Trophoblast cell (in vitro differentiated cells and primary cell): ENCODE measurements at places on chromosomes 12 and 14.
A peak's percentile ranks its signal among the peaks of the same experiment; 100 is the strongest.

- DNase-seq = no peak
These were observed 42.5 kb downstream of the DUSP6 start for GRCh38 chr12:89309815-89310214.

DNA sequence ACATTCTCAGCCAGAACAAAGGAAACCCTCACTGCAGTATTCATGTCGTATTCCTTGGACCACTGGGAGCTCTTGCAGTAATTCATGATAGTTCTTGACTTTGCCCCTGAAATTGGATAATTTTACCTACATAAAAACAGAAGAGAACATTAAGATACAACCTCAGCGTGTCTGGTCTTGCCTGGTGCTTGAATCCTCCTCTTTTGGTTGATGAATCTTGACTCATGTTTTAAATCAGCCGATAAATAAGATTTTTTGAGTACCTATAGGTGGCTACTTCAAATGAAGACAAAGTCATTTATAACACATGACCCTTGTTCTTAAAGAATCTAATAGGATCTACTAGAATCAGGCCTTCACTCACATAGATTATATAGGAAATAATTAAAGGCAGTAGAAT lies 221.0 kb downstream of the PTPRO start:
- DNase-seq = no peak

DNA sequence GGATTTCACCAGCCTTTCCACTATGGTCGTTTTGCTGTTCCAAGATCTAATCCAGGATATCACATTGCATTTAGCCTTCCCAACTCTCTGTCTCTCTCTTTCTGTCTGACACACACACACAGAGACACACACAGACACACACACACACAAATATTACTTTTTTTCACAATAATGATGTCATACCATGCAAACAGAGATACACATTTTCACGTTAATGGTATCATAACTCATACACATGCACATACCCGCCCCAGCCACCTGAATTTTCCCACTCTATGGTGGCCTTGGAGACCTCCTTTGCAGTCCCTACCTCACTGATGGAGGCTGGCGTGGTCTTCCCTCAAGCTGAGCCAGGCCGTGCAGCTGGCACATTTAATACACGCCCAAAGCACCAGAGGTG lies 7.2 kb upstream of the MYL2 start:
- DNase-seq = no peak

DNA sequence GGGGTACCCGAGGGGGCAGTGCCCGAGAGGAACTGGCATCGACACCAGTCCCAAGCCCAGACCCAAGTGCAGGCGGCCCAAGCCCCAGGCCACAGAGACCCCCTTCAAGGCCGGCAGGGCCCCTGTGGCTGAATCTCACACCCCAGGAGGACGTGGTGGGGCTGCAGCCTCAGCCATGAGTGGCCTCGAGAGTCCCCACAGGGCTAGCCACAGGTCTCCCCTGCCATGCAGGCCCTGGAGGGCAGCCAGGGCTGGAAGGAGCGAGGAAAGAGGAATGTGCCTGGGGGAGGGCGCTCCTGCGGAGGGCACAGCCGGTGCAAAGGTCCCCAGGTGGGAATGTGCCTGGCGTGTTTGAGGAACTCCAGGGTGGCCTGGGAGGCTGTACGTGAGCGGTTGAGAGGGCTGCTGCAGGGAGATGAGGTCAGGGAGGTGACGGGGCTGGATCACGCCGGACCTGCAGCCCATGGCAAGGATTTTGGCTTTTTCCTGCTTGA lies 86.1 kb downstream of the NCOR2 start:
- DNase-seq = peak; percentile 98

- DNase-seq = no peak
These were observed 243.8 kb upstream of the NPAS3 start for GRCh38 chr14:32694795-32695449.

DNA sequence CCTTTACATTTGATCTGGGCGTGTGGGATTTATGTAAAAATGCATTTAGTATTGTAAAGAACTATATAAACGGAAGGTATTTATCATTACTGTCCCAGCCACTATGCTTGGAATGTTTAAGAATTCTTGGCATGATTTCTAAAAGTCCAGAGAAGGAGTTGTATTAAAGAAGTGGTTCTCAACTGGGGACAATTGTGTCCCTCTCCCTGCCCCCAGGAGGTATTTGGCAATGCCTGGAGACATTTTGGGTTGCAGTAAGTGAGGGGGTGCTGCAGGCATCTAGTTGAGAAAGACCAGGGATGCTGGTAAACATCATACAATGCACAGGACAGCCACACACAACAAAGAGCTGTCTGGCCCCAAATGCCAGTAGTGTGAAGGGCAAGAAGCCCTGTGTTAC lies 7.2 kb downstream of the SLC38A1 start:
- peak; percentile 39 for DNase-seq

DNA sequence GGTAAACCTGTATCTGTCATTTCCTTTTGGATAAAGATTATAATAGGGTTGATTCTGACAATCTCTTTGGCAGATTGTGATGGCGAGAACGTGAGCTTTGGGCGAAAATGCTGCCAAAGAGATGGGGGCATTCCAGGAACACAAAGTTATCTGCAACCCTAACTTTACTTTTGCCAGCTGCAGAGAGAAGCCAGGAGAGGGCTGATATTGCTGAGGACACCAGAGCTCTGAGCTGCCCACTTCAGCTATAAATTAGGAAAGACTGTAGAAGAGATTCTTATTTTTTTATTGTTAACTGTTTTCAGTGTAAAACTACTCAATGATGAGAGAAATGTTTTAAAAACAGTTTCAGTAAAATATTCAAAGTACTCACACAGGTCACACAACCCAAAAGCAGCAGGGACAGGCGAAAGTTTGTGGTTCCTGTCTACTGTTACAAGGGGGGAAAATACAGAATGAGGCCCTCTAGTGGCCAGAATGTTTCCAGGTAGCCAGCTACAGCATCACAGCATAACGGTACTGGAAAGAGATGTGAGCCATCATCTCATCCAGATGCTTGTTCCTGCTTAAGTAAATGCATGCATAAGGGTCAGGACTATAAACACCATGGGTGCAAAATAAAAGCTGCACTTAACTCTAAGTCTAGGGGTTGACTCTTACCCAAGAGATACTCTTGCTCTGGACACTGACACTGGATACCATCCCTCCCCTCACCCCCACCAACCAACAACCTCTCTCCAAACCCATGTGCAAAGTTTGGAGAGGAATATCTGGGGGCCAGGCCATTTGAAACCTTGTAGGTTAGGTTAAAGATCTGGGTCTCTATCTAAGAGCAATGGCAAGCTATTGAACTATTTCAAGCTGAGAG lies 498.4 kb downstream of the RMST start:
- DNase-seq = peak; percentile 5

- no peak for DNase-seq
These were observed 303.1 kb upstream of the PRKD1 start for GRCh38 chr14:30230719-30231118.

DNA sequence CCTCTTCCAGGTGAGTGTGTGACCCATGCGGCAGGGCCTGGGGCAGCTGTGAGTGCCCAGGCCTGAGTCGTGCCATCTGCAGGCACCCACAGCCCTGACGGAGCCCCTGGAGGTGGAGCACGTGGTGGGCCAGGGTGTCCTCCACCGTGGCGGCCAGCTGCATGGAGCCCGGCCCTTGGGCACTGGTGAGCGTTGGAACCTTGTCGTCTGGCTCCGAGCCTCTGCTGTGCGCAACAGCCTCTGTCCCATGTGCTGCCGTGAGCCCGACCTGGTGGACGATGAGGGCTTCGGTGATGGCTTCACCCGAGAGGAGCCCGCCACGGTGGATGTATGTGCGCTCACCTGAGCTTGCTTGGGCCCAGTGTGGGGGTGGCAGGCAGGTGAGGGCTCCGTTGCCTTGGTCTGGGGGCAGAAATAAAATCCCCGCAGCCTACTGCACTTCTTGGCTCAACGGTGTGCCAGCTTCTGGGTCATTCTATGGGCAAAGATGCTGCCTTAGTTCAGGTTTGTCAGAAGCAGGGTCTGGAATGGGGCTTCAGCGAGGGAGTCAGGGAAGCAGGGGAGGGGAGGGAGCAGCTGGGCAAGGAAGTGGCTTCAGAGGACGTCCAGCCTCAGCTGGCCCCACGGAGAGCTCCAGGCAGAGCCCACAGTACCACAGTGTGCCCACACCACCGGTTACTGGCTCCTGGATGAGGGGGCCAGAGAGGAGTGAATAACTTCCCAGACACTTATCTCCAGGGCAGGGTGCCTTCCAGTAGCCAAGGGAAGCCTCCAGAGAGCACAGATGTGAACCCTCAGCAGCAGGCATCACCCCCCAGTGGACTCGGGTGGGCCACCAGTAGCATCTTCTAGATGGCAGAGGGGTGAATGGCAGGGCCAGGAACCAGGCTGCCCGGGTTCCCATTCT lies 1.2 kb upstream of the ARL6IP4 start:
- DNase-seq = no peak

DNA sequence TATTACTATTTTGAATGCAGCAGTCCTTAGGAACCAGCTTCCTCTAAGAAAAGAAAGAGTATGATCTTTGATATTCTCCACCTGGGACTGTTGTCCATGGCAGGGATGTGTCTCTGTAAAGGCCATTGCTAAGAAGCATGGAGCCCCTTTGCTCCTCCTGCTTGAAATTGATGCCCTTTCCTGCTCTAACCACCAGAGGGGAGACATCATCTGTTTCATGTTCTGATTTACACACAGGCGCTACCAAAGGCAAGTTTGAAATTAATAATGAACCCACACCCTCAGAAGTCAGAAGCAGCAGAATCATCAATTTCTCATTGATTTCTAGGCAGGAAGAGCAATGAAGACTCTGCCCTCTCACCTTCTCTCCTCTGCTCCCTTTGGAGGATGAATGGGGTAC lies 253.8 kb downstream of the RMST start:
- DNase-seq = no peak

- no peak for DNase-seq
These were observed 611.8 kb downstream of the ETNK1 start for GRCh38 chr12:23236811-23237210.

DNA sequence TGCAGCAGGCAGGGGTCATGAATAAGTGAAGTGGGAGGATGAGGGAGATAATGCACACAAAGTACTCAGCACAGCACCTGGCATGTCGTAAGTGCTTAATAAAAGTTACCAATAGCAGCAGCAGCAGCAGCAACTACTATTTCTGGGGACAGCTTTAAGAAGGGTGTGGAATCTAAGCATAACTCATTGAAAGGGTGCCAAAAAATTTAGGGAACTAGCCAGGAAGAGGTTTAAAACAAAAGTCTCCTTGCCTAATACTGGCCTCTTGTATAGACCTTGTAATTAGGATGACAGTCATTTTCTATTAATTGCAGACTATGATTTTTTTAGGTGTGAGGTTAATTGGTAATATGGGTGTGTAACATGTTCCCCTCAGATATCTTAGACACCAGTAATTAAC lies 179.9 kb downstream of the PTPN11 start:
- no peak for DNase-seq

GRCh38 chr14:85315733-85316290 lies 214.1 kb upstream of the FLRT2 start:
- no peak for DNase-seq

- no peak for DNase-seq
These were observed 173.0 kb upstream of the PRMT8 start for GRCh38 chr12:3317841-3318501.

DNA sequence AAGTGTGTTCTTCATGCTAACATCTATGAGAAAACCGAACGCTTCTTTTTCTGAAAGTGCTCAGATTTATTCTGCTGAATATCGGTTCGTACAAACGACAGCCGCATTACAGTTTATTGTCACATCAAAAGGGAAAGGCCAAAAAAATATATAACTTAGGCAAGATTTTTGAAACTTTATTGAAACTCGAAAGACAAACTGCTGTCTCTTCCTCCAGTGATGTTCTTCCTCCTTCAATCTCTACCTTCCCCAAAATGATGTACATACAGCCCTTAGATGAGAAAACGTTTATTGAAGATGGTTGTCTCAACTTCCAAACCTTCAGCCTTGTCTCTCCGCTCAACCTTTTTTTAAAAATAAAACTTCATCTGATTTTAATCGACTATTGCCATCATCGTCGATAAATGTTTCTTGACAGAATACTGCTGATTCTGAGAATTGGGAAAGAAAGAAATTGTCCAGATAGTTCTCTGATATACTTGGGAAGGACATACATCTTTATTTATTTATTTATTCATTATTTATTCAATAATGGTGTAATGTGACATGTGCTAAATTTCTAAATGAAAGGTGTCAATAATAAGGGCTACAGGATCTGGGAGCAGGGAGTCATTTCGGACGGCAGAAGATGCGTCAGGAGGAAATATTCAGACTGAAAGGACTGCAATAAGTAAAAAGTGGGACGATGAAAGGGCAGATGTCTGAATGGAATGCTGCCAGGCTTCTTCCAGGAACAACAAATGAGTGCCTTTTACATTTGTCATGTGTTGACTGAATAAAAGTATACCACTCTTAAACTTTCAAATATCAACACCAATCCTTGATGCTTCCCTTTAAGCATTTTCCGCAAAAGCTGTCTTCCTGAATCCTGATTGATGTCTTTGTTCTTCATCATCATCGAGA lies 817 bp upstream of the MDM1 start:
- peak; percentile 91 for DNase-seq

DNA sequence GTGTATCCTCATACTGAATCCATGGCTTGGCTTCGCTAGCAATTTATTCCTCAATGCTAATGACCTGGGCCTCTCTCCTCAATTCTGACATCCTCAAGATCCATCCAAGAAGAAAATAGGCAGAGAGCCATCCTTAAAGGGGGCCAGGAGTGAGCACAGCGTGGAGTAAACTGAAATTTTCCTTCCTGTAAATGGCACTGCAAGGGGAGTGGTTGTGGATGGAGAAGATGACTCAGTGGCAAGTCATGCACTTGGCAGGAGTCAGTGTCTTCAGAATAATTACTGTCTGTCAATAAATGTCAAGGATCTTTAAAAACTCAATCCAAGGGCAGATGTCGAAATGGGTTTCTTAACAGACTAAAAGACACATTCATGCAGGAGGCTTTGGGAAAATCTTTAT lies 88.0 kb upstream of the TMEM132C start:
- no peak for DNase-seq

GRCh38 chr12:115543269-115543668 lies 734.2 kb downstream of the MED13L start:
- DNase-seq = no peak

DNA sequence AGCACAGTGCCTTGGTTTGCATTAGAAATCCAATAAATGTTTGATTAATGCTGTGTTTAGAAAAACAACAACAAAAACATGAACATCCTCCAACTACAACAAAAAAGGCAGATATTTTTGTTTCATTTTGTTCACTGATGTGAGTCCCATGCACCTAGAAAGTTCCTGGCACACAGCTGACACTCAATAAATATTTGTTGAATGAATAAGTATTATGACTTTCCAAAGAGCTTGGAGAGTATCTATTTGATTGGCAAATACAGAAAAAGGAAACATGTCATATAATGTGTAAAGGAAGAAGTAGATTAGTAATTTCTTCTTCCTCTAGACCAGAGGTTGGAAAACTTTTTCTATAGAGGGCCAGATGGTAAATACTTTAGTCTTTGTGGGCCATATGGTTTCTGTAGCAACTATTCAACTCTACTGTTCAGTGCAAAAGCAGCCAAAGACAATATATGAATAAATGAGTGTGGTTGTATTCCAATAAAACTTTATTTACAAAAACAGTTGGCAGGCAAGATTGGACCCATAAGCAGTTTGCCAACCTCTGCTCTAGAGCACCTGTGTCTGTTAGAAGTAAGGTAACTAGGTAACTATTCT lies 312.3 kb upstream of the DIO2 start:
- no peak for DNase-seq
